ENCODE measurements at places on chromosomes 11 and 22.

DNA sequence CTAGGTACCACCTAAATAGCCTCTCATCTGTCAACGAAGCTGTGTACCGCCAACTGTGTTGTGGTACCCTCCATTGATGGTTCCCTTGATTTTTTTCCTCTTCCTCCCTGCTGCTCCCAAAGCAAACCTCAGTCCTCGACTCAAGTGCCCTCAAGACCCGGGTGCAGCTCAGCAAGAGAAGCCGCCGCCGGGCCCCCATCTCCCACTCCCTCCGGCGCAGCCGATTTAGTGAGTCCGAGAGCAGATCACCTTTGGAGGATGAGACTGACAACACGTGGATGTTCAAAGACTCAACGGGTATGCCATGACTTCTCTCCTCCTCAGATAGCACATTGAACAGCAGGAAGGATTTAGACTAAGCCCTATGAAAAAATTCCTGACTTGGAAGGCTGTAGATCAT lies 22.4 kb upstream of the CRYBB3 start:
- no peak for DNase-seq

GRCh38 chr22:48576333-48577013 lies 1251.2 kb downstream of the BRD1 start:
- no peak for DNase-seq

DNA sequence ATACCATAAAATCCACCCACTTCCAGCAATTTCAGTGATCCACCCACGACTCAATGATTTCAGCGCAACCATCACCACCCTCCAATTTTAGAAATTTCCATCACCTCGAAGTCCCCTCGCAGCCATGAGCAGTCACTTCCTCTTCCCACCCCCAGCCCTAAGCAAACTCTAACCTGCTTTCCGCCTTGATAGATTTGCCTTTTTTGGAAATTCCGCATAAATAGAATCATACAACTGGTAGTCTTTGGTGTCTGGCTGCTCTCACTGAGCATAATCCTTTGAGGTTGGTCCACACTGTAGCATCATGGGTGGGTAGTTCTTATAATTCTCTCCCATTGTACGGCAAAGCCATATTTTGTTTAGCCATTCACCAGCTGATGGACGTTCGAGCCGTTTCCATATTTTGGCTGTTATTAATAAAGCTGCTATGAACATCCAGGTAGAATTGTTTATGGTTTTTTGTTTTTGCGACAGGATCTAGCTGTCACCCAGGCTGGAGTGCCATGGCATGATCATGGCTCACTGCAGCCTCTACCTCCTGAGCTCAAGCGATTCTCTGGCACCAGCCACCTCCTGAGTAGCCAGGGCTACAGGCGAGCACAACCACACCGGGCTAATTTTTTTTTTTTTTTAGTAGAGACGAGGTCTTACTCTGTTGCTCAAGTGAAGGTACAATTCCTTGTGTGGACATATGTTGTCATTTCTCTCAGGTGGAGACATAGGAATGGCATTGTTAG lies 16.0 kb downstream of the PIM3 start:
- DNase-seq, result peak; percentile 27

DNA sequence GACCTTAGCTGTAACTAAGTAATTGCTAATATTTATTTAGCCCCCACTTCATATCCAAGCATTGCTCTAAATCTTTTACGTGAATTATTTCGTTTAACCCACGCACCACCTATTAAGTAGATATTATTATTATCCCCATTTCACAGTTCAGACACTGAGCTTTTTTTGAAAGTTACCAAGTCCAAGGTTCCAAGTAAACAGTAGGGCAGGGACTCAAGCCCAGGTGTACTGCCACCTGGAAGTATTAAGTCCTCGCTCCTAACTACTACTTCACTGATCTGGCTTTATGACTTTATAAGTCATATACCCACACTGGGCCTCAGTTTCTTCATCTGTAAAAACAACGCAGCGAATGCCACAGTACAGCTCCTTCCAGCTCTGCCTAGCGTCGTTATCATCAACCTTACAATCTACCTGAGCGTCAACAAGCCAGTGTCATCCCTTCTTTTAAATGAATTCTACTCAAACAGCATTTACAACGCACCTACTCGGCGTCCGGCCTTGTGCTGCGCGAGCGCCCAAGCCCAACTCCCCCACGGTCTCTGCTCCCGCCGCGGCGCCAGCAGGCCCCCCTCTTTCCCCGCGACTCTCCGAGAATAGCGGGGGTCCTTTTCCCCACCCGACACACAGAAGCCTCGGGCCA lies 624 bp downstream of the TMEM41B start:
- no peak for DNase-seq

GRCh38 chr22:30043161-30043560 lies 37.1 kb upstream of the HORMAD2 start:
- DNase-seq, result no peak

DNA sequence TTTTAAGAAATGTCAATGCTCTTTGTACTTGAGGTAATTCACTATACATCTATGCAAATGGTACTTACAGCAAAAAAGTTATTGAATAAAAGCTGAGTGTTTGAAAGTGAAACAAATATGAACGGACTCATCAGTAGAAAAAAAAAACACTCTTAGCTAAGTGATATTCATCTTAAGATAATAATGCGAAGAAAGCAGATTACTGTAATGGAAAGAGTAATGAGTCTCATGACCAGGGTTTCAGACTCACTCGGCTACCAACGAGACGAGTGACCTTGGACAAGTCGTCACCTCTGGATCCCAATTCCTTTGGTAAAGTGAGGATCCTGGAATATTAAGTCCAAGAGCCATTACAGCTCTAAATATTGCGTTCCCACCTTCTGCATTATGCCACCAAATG lies 57.0 kb downstream of the PACSIN2 start:
- DNase-seq, result no peak

- DNase-seq, result no peak
Observed at GRCh38 chr11:114684636-114685035, 6.3 kb downstream of the NXPE2 start.

GRCh38 chr22:26072621-26073020 lies 96.6 kb upstream of the SEZ6L start:
- DNase-seq, result no peak

DNA sequence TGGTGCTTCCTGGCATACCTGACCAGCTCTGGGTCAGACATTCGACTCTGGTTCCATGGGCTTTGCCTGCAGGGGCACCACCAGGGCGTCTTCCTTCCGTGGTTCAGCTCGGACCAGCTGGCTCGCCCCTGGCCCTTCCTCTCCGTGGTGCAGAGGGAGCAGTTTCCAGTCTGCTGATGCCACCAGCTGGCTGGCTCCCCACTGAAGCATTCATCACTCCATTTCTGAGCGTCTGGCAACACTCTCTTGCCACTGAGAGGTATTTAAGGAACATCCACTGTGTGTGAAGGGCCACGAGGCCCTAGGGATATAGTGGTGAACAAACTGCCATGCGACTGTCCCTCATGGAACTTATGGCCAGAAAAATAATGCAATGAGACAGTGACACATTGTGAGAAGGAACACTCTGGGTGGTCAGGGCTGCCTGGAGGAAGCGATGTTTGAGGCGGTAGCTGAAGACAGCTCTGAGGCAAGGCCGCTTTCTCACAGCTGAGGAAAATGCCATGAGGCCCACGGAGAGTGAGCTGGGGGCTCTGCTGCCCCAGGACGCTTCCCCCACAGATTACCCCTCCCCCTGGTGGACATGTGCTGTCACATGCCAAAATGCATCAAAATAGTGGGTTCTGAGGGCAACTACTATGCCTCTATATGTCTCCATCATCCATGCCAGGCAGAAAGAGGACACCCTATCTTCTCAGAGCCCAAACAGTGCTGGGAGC lies 44.9 kb upstream of the ARFGAP3 start:
- no peak for DNase-seq
